Hepatic stellate cell (primary cell): ENCODE measurements at places on chromosomes 7 and 10.

DNA sequence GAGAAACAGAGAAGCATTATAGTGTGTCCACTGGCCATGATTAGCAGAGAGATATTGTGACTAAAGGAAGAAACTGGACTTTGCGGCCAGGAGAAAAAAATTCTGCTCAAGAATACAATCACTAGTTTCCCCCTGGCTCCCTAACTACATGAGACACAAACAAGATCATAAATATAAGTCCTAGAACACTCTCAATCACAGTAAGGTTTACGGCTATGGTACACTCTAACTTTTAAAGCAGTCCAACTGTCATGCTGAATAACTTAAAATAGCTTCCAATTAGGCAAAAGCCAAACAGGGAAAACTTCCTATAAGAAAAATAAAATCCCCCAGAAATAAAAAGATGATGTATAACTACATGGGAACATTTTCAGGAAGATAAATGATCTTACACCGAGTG is 132.1 kb downstream of the STRA8 start:
- DNase-seq = no peak

GRCh38 chr7:16759840-16760239 is 6.3 kb downstream of the TSPAN13 start:
- DNase-seq = no peak

DNA sequence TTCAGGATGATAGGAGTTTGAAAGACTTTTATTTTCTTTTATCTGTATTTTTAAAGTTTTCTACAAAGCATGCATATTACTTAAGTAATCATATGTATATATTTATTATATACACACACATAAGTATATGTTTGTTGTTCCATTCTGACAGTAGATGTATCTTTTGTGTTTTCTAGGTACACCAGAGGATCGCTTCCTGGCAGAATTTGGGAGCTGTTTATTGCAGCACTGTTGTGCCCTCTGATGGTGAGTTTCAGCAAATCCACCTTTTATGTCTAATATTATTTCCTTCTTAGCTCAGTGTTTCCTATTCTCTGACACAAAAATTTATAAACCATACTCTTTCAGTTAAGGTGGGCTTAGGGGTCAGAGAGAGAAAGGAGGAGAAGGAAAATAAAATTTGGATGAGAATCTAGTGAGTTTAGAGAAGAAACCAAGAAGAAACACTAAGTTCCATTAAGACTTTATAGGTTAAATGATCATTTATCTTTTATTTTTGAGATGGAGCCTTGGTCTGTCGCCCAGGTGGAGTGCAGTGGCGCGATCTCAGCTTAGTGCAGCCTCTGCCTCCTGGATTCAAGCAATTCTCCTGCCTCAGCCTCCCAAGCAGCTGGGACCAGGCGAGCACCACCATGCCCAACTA is 59.2 kb upstream of the OIT3 start:
- peak; percentile 35 for DNase-seq

DNA sequence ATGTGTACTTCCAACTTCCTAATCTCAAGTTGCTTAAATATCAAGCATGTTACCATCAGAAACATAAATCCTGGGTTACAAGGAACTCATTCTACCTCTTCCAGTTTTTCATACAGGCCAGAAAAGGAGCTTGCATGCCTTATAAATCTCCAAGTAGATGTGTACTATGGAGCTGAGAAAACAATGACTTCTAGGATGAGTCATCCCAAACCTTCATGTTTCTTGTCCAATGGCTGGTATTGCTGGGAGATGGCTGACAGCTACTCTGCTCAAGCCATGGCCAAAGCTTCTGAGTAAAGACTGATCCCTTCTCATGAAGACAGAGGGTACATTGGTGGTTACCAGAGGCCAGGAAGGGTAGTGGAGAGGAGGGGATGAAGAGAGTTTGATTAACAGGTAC is 8.6 kb downstream of the RAPGEF5 start:
- DNase-seq = no peak

- peak; percentile 83 for DNase-seq
Measured at GRCh38 chr7:4712281-4713182, 30.4 kb downstream of the FOXK1 start.

DNA sequence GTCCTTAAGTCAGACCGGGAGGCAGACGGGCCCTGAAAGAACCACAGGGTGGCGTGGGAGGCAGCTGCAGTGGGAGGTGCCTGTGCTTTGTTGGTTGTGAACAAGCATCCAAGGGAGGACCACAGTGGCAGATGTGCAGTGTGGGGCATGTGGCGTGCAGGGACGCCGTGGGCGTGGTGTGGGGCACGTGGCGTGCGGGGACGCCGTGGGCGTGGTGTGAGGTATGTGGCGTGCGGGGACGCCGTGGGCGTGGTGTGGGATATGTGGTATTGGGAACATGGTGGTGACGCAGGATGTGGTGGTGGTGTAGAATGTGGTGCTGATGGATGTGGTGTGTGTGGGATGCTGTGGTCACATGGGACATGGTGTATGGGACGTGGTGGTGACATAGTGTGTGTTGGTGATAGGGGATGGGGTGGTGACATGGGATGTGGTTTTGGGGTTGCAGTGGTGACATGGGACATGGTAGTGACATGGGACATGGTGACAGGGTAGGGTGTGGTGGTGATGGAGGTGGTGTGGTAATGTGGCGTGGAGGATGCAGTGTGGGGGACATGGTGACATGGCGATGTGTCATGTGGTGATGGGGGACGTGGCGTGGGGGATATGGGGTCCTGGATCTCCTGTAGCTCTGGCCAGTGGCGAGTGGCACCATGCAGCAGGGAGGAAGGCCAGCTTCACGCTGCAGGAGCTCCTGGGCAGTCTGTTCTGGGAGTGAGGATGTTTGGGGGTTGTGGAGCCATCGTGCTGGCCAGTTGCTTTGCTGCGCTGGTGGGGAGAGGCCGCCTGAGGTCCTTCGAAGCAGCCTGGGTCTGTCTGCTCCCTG is 78.8 kb downstream of the INPP5A start:
- DNase-seq = no peak

DNA sequence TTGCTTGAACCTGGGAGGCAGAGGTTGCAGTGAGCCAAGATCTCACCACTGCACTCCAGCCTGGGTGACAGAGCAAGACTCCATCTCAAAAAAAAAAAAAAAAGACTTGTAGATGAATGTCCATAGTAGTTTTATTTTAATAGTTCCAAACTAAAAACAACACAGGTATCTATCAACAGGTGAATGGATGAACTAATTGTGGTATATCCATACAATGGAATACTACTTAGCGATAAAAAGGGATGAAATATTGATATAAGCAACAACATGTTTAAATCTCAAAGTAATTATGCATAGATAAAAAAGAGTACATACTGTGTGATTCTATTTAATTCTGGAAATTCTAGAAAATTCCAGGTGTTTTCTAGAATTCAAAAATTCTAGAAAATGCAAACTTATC is 37.5 kb upstream of the MRPS16 start:
- no peak for DNase-seq

DNA sequence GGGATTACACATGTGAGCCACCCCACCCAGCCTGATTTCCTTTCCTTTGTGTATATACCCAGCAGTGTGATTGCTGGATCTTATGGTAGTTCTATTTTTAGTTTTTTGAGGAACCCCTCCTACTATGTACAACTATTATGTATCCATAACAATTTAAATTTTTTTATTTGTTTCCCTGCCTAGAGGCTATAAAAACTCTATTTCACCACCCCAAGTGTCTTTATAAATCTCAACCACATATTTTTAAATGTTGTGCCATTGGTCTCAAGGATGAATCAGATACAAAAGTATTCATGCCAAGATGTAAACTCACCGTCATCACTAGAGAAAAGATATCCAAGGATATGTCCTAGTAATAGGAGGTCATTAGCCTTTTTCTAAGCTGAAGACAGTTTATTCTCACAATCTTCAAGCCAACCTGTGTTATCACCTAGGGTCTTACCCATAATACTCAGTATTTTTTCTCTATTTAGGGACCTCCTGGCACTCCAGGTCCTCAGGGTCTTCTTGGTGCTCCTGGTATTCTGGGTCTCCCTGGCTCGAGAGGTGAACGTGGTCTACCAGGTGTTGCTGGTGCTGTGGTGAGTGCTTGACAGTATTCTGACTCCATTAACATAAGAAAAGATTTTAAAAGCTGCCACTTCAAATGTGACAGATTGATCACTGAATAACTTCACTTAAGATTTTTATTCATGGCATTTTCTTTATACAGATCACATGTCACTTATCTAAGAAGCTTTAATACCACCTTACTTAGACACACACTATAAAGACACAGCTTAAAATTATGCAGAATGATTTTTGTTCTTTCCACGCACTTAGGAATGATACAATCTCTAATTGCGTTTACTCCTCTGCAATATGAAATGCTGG is 29.4 kb downstream of the COL1A2 start:
- peak; percentile 30 for DNase-seq

DNA sequence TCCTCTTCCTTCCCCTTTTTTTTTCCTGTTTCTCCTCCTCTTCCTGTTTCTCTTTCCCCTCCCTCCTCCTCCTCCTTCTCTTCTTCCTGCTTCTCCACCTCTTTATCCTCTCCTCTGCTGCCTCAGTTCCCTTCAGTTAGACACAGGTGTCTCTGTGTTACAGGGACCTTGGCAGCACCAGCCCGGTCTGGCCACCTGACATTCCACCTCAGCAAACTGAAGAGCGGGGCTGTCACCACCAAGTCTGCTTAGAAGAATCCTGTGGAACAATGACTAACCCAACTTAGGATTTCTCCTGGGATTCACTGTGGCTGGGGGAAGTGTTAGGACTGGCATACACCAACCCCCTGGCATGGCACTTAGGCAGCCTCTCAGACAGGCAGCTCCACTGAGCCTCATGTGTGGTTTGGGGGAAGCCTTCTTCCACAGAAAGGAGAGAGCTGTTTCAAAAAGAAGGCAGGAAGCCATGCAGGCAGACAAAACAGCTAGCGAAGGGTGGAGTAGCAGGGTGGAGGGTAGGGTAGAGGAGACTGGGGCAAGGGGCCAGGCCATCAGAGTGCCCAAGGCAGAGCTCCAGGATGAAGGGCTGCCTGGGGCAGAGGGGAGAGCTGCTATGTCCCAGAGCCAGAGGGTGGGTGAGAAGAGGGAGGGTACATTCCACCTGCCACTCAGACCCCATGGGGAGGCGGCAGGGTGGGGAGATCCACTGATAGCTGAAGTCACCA is 13.2 kb upstream of the GDF10 start:
- no peak for DNase-seq

DNA sequence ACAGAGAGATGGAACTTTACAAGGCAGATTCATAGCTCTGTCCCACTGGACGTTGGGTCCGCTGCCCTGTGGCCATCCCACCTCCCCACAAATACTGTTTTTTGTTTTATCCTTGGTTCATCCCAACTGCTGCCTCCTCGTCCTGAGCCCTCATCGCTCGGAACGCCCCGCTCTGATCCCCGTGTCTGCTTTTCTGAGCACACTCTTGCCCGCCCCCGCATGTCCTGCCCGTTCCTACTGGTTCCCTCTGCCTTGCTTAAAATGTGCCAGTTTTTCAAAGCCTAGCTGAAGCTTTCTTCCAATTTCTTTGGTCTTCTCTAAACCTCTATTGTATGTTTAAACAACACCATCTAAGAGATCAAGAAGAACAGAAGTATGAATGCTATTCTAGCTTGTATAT is 19.4 kb downstream of the RNF32 start:
- no peak for DNase-seq

- DNase-seq = no peak
Measured at GRCh38 chr7:101308245-101309085, 13.1 kb downstream of the IFT22 start.

DNA sequence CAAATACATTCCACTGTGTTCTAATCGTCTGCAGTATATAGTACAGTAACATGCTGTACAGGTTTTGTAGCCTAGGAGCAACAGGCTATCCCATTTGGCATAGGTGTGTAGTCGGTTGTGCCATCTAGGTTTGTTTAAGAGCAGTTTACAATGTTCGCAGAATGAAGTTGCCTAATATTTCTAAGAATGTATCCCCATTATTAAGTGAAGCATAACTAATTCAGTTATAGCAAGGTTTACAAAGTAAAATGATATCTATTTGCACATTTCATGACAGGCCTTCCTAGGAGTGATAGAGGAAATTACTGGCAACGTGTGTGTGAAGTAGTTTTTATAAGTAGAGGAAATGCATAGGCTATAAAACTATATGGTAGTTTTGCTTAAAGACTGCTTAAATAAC is 4.0 kb downstream of the CREM start:
- no peak for DNase-seq

DNA sequence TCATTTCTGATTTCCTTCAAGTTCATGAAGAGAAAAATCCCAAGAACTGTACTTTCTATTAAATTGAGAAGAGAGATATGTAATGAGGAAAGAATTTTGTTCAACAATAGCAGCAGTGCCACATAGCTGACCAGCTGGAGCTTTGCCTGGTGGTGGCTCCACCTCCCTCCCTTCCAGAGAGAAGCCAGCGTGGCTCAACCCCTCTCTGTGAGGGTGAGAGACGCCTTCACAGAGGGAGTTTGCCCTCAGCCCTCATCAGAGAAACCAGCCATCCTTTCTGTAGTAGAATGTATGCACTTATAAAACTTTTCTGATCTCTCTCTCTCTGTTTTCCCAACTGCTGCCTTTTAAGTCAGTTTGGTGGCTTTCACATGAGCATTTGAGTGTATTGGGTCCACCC is 20.5 kb upstream of the COL1A2 start:
- peak; percentile 67 for DNase-seq

- no peak for DNase-seq
Measured at GRCh38 chr7:122803851-122804250, 82.4 kb downstream of the CADPS2 start.

DNA sequence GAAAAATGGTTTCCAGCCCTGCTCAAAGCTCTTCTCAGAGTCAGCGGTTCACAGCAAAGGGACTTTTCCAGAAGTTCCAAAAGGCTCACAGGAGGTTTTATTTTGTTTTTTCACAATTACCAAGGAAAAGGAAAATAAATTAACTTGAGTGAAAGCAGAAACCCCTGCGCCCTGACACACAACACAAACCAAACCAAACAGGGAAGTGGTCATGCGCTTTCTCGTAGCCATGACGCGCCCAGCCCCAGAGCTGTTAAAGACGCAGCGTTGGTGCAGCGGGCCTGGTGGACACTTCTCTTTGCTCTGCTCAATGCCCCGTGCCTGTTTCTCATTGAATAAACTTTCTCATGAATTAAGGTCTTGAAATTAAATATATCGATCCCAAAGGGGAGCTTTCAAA is 134.4 kb upstream of the LYZL2 start:
- DNase-seq = no peak
